ENCODE measurements at places on chromosomes 1 and 21.

- DNase-seq, result no peak
These were observed 12.6 kb downstream of the PKP1 start for GRCh38 chr1:201295861-201296260.

DNA sequence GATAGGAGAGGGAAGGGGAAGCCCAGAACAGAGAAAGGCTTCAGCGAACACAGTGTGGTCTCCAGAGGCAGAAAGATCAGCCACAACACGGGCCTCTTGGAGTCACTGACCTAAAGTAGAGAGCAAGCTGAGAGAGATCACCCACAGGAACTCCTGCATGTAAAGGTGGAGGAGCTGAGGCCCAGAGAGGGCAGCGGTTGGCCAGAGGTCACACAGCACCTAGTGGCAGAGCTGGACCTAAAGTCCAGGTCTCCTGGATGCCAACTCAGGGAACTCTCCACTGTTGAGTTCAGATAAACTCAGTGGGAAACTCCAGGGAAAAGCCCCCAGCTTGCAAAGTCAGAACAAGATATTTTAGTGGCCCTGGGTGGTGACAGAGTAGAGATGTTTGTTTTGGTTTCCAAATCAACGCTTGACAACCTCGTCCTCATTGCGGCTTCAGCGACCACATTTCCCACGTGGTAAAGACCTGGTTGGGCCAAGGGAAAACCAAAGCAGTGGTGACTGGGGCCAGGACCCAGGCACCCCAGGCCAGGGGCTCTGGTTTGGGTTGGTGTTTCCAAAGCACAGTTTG lies 4.6 kb downstream of the IFFO2 start:
- DNase-seq, result peak; percentile 88

DNA sequence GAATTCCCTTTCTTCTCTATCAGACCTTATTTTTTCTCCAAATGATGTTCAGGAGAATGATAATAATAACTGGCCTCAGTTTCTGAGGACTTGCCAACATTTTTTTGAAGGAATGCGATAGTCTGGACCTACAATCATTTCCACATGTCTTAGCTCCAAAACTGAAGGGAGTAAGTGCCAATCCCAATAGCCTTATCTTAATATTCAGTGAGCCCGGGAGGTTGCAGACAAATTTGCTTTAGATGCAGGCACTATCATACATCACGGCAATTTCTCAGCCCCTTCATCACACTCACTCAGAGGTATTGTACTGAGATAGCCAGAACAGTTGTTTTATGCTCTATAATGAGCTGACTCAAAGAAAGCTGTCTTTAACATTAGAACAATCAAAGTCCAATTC lies 796.9 kb downstream of the ADGRL2 start:
- DNase-seq, result no peak

DNA sequence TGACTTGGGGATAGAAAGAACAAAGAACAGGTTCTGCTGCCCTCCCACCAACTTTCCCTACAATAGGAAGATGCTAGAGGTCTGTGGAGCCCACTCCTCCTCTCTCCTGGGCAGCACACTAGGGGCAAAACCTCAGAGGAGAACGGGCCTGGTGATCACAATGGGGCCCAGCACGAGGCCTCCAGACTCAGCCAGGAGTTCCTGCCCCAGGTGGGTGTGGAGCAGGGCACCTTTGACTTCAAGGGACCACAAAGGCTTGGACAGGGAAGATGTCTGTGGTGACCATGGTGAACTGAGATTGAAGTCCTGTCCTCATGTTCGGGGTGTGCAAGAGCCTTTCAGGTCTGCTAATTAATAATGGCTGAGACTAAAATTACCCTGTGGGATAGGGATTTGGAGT lies 88.8 kb downstream of the LAMC2 start:
- no peak for DNase-seq

DNA sequence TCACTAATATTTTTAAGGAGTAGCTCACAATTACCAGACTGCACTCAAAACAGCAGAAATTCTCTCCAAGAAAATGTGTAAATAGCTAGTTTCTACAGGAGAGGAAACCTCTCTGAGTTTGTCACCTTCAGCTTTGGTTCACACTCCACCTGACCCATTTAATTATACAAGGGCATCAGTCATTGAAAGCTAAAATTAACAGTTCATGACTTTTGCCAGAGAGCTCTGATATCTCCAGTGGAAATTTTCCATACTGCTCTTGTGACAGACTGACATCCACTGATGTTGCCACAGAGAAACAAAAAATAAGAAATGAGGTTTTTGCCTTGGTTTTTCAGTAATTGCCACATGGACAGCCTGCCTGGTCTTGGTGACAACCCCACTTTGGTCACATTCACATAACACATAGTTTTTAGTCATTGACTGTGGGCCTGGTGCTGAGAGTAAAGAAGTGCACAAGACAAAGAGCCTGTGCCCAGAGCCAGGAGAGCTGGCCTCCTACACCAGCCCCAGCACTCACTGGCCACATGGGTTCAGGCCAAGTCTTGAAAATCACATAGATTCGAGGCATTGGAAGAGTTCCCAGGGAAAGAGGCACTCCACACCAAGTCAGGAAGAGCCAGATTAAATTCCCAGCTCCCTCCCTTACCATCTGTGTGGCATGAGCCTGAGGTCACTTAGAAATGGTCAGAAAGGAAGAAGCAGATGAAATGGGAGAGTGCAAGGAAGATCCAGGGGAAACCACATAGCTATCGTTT lies 13.8 kb upstream of the SIM2 start:
- DNase-seq, result no peak

DNA sequence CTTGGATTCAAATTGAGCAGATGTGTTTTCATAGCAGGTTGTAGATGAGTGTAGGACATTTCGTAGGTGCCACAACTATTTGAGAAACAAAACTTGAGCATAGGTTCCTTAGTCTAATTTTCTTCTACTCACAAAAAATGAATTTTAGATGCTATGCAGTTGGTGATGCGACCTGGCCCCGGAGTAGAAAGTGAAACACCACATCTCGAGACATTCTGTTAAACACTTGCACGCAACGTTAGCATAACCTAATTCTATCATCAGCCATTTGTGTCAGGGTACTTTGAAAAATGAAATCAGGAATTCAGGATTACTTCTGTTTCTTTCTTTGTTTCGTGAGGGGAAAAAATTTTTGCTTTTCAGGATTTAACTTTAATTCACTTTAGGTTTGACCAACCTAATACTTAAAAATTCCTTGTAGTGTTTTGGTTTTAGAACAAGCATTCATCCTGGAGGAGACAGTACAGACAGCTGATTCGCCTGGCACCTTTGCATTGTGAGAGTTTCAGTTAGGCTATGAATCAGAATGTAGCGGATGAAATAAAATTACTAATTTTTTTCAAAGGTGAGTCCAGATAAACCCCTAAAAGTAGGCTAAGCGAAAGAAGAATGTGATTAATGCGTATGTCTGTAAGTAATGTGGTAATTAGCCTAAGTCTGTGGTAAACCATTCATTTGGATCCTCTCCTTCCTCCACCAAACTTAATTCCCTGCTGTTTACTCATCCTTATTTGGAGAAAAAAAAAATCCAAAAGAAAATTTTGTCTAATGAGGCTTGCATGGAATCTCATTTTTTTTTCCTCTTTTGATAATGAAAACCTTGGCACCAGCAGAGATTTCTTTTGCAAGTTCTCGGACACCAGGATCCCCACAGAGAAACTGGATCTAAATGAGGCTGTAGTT lies 44.9 kb downstream of the MAP3K21 start:
- DNase-seq, result no peak

DNA sequence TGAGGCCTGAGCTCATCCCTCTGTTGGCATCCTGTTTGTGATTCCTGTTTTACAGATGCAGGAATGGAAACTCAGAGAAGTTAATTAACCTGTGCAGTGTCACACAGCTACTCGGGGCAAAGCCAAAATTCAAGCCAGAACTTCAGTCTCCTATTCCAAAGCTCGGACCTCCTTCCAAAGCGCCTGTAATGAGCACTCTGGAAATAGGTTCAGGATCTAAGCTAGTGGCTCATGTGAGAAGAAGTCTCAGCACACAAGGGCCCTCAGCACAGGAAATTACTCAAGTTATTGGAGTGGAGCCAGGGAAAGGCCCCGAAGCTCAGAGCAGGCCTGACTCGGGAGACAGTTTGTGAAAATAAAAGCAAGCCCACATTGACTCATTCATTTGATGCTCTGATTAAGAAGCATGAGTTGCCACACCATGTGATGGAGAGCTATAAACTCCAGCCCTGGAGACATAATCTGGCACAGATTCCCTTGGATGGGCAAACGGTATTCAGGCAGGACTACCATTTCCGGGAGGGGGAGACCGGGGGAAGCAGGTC lies 50.6 kb upstream of the LYST start:
- peak; percentile 94 for DNase-seq

DNA sequence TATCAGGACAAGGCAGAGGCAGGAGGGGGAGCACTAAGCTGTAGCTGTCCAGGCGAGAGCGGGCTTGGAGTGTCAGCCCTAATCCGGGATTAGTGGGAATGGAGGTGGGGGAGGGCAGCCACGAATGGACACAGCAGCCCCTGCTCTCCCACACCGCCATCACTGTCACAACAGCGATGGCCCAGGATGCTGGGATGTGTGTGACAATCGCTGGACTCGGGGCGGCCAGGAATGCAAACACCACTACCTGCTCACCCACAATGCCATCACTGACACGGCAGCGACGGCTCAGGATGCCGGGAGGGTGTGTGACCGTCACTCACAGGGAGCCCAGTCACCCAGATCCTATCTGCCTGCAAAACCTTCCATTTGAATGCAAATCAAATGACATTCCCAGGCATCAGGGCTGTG lies 2.9 kb downstream of the C2CD2 start:
- no peak for DNase-seq

GRCh38 chr1:184152434-184152898 lies 100.9 kb downstream of the TSEN15 start:
- DNase-seq, result peak; percentile 95

- DNase-seq, result no peak
These were observed 59.2 kb downstream of the CLSTN1 start for GRCh38 chr1:9764550-9764949.

DNA sequence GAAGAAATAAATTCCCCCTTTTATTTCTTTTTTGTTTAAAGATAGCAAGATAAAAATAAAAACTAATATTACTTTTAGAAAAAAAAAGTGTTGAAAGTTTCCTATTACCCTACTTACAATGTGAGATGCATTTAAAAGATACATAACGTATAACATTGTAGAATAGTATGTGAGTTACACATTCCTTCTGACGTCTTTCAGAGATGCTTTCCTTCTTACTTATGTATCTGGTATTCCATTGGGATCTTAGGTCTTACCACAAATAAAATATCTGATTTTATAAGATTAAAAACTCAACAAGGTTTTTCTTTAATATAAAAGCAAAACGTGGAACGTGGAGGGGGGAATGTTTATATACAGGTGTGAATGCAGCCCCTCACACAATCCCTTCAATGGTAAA lies 147.2 kb upstream of the ETS2 start:
- DNase-seq, result no peak

- DNase-seq, result no peak
These were observed 15.2 kb upstream of the TNR start for GRCh38 chr1:175758601-175759000.

- DNase-seq, result no peak
These were observed 484.8 kb downstream of the PTPRC start for GRCh38 chr1:199123615-199124014.

DNA sequence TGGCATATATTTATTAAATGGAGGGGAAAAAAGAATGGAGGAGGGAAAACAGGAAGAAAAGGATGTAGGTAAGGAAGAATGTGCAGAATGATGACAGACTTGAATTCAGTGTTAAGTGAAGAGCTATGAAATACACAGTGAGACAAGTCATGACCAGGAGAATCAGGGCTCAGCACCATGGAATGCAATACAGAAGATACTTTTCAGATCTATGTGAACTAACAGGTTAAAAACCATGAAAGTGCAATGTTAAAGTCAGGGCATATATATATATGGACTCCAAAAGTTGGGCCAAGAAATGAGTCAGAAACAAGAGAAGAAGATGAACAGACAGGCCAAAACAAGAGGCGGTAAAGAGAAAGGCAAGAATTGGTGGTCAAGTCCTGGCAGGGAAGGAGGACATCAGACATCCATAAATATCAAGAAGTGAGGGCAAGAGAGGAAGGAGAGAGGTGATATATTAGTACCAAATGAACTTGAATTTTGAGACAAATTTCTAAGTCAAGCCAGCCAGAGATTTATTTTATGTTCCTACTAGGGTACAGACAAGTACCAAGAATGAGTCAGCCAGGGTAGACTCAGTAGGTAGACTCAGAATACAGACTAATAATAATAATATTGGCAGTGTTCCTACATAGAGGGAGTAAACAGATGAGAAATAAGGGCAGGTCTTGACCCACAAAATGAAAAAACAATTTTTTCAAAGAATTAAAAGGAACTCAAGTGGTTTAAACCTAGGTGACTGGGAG lies 39.5 kb upstream of the MCOLN3 start:
- DNase-seq, result no peak
